Dorsolateral prefrontal cortex (tissue), 122 donors: ENCODE measurements at places on chromosomes 5 and 9.

DNA sequence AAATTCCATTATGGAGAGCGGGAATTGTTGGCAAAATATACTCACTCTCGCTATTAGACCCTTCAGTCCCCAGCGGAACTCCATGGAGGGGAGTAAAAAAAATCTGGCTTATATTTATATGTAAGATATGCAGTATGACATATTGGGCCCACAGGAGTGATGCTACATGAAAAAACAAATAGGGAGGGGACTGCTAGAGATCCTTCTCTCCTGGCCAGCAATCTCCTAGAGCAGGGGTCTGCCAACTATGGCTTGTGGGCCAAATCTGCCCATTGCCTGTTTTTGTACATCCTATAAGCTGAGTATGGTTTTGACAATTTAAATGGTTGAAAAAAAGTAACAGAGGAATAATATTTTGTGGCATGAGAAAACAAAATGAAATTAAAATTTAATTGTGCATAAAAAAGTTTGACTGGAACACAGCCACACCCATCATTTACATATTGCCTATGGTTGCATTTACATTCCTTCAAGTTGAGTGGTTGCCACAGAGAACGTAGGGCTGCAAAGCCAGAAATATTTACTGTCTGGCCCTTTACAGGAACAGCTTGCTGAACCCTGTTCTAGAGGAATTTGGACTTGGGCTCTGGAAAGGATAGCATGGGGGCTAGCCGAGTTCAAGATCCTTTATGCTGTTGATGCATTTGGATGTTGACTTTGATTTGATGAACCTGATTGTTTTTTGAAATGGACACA is 197.3 kb upstream of the CLINT1 start:
- no peak for DNase-seq

DNA sequence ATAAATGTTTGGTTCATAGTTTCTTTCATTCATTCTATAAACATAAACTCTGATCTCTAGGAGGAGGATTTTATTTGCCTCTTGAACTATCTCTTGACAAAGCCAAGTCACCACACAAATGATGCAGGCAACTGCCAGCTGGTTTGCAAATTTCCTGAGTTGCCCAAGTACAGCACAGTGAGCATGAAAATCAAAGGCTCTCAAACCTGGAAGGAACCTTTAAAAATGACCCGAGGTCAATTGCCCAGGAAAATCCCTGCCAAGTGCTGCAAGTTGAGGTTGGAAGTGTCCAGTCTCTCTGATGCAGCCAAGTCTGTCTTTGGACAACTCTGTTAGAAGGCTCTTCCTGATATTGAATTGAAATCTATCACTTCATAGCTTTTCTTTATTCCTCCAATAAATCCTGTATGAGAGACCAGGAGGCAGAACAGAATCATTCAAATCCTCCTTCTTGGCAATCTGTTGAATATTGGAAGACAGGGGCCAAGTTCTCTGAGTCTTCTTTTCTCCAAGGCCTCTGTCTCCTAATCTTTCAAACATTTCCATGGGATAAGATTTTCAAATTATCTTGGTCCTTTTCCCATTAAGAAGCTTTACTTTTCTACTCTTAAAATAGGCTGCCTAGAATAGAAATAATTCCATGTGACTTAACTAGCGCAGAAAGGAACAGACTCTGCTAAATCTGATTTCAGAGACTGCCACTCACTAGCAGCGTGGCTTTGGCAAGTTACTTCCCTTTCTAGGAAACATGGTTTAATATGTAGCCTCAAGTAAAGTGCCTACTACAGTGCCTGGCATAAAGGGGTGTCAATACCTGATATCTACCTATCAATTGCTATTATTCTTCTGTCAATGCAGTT is 159.2 kb downstream of the SNX18 start:
- no peak for DNase-seq

GRCh38 chr9:14273696-14274121 is 40.2 kb downstream of the NFIB start:
- DNase-seq = no peak

DNA sequence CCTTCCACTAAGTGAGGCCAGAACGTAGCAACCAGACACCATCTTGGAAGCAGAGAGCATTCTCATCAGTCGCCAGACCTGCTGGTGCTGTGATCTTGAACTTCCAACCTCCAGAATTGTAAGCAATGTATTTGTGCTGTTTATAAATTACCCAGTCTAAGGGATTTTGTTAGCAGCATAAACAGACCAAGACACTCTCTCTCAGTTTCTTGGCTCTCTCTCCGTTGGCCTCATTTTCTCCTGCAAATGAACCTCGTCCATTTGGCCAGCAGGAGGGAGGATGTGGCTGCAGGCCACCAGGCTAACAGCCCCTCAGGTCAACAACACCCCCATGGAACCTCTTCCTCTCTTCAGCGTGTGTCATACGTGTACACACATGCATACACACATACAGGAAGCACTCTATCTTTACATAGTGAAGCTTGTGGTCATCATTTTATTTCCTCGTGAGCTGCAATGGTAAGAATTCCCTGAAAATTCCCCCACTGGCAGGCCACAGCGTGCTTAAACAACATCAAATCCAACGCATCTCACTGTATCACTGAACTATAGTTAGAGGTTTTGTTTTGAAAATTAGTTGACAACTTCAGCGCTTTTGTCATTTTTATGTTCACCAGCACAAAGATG is 62.8 kb upstream of the PPP1R26 start:
- no peak for DNase-seq

- DNase-seq = no peak
These were observed 342.5 kb upstream of the ACTBL2 start for GRCh38 chr5:57825031-57825686.

DNA sequence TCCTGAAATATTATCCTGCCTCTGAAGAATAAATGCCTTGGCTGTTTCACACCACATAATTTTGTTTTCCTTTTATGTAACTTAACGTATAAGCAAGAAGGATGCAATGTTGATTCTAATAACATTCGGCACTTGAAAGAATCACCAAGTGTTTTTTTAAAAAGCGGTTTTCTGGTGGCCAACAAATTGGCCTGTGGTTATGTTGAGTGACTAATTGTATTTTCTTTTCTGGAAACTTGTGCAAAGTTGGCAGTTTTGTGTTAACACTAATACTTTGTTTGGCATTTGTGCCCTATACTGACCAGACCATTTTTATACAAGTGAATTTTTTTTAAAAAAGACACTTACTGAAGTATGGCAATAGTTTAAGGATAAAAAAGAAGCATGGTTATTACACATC is 452.7 kb downstream of the BNC2 start:
- no peak for DNase-seq

- DNase-seq = no peak
These were observed 697.0 kb upstream of the SEMA6A start for GRCh38 chr5:117271656-117272055.

- DNase-seq = no peak
These were observed 576.9 kb downstream of the BNC2 start for GRCh38 chr9:16293610-16294009.

GRCh38 chr9:27487128-27487640 is 36.9 kb upstream of the IFNK start:
- no peak for DNase-seq

GRCh38 chr5:12616093-12616492 is 711.8 kb upstream of the CTNND2 start:
- DNase-seq = no peak

GRCh38 chr5:83492331-83492730 is 20.8 kb downstream of the VCAN start:
- no peak for DNase-seq

DNA sequence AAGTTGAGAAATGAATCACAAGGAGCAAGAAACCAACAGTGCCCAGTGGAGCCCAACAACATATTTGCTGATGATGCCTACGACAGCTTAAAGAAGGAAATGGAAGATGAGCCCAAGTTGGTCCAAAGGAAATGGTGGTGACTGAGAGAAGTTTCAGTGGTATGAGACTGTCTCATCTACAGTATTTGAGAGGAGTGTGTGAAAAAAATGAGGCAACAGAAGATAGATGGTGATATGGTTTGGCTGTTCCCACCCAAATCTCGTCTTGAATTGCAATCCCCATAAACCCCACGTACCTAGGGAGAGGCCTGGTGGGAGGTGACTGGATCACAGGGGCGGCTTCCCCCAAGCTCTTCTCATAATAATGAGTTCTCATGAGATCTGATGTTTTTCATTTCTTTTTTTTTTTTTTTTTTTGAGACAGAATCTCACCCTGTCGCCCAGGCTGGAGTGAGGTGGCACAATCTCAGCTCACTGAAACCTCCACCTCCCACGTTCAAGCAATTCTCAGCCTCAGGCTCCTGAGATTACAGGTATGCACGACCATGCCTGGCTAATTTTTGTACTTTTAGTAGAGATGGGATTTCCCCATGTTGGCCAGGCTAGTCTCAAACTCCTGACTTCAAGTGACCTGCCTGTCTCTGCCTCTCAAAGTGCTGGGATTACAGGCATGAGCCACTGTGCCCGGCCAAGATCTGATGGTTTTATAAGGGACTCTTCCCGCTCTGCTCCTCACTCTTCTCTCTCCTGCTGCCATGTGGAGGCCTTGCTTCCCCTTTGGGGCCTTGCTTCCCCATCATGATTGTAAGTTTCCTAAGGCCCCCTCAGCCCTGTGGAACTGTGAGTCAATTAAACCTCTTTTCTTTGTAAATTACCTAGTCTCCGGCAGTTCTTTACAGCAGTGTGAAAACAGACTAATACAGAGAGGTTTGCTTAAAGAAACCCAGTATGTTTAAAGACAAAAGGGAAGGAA is 30.2 kb downstream of the EFCAB9 start:
- DNase-seq = no peak

- no peak for DNase-seq
These were observed 151.9 kb downstream of the INSYN2B start for GRCh38 chr5:169828385-169828784.

DNA sequence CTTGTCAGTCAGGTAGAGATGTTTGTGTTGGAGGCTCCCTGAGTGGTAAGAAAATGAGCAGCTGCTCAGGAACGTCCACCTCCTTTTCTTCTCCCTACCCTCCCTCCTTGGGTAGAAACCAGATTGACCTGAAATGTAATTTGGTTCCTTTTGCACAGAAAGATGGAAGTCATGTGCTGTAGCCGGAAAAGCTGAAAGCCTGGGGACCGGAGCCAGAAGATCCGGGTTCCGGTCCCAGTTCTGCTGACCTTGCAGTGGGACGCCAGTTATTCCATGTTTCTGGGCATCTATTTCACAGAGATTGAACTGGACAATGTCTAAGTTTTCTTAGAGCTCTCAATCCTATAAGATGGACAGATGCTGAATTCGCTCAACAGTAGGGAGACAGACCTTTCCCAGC is 40.1 kb downstream of the SLC36A1 start:
- DNase-seq = no peak

GRCh38 chr9:112753725-112754124 is 3.2 kb downstream of the SNX30 start:
- DNase-seq = no peak

GRCh38 chr5:58786711-58787303 is 203.9 kb downstream of the RAB3C start:
- DNase-seq = no peak

GRCh38 chr9:32350682-32351081 is 33.8 kb upstream of the ACO1 start:
- no peak for DNase-seq

DNA sequence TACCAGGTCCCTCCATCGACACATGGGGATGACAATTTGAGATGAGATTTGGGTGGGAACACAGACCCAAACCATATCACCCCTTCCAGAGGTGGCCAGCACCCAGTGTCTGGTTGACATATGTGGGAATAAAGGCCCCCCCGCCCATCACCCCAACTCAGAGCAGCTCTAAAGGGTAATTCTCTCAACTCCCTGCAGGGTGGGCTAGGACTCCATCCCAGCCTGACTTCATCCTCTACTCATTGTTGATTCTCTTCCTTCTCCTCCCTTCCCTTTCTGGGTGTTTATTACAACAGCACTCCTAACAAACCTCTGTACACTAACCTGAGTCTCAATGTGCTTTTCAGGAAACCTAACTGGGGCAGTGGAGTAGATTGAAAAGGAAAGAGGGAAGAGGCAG is 339.9 kb downstream of the ACTL7B start:
- no peak for DNase-seq

- no peak for DNase-seq
These were observed 9.2 kb upstream of the FUBP3 start for GRCh38 chr9:130570208-130570607.

- no peak for DNase-seq
These were observed 7.4 kb upstream of the FBXO10 start for GRCh38 chr9:37583522-37584121.

- no peak for DNase-seq
These were observed 224.7 kb downstream of the PIK3R1 start for GRCh38 chr5:68440245-68440644.

GRCh38 chr9:35108461-35108860 is 5.5 kb upstream of the STOML2 start:
- no peak for DNase-seq

GRCh38 chr5:112663146-112663545 is 74.5 kb upstream of the APC start:
- DNase-seq = no peak

DNA sequence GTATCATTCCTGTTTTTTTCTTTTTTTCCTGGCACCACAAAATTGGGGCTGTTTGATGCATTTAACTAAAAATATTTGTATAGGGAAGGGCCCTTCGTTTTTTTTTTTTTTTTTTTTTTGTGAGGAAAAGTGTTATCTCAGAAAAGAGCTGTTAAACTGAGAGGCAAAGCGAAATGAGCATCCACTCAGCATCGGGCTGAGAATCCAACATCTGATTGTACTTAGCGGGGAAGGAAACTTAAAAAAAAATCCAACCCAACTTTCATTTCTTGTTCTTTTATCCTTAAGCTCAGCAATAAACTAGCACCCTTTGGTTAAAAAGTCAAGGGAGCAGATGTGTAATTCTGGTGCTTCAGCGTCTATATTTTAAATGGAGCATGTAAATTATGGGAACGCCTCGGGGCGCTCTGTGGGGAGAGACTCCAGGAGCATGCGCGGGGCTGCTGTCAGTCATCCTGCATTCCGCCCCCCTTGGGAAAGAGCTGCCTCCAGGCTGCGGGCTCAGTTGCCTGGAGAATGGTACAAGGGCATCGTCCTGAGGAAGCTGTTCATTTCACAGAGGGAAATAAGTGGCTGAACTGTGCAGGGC is 33.3 kb downstream of the DMRT2 start:
- peak; percentile 85 for DNase-seq

DNA sequence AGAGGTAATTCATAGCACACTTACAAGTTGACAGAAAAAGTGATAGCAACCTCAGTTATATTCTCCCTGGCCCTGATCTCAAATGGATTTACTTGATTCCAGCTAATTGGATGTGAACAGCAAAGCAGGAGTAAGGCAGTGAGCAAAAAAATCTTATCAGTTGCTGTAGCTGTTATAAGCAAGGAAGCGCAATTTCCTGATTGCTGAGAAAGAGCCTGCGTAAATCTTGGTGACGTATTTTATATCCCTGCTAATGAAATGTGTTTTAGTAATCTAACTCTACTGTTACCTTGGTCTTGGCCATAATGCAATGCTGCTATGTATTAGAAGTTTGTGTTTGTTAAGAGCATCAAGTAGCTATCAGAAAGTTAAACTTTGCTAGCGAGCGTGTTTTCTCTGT is 661.2 kb upstream of the SEMA6A start:
- no peak for DNase-seq

DNA sequence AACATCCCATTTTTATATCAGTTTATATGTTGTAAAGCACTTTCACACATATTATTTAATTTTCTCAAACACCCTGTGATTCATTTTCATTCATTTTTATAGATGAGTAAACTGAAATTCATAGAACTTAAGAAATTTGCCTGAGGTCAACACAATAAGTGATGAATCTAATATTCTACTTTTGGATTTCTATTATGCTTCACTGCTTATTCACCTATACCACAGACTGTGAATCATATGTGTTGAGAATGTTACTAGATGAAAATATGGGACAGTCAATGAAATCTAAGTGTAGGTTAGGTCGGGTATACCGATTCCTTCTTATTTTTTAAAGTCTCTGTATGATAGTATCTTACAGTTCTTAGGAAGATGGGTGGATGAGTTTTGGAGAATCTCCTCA is 24.8 kb downstream of the CDC37L1 start:
- DNase-seq = no peak
